ENCODE measurements at places on chromosomes 3 and 15.

DNA sequence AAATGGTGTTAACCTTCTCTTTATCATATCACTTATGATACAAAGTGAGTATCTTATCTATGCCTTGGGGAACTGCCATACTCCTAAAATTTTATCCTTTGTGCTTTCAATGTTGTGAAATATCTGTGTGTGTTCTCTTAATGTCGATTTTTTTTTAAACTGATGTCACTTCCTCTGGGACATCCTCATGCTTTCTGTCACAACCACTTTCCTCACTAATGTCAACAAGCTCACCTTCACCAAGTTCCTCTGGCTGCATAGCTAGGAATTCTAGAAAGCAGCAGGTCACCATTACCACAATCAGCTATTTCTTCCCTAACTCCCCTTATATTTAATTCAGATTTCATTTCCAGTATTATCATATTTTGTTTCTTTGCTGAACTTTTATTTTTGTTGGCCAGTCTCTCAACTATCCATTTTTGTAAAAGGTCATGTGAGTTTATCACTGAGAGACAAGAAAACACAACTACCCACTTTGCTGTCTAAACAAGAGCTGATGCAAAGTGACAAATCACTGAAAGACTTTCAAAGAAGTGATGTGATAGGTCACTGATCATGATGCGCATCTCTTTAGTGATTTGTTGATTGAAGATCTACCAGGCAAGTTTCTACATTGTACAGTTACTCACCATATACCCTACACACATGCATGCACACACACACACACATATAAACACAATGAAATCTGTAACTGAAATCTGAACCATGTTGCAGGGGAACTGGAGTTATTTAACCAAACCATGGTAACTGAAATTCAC lies 369.0 kb downstream of the ULK4 start:
- DNase-seq, result no peak

GRCh38 chr15:68819495-68820294 lies 1.0 kb downstream of the ANP32A start:
- DNase-seq, result no peak

DNA sequence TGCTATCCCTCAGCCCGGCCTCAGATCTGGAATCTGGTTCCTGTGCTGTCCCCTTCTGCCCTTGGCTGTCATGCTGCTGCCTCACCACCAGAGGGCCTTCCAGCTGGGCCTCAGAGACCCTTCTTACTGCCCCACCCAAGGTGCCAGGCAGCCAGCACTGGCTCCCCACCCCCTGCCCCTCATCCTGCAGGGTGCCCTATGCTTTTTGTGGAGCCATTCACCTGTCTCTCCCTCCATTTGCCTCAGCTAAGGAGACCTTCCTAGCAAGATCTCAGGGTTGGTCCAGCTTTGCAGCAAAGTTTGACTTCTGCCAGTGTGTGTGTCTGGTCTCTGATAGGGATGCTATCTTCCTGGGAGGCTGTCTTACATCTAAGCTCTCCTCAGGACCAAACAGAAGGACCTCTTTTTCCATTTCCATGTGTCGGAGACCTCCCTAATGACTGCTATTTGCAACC lies 1.9 kb upstream of the VWA5B2 start:
- DNase-seq, result peak; percentile 27

- DNase-seq, result no peak
Measured at GRCh38 chr3:46278816-46279672, 36.8 kb downstream of the CCR3 start.

- DNase-seq, result no peak
Measured at GRCh38 chr3:196677931-196678330, 34.1 kb downstream of the CEP19 start.

- peak; percentile 96 for DNase-seq
Measured at GRCh38 chr15:22838292-22839042, at the start of gene NIPA2. NIPA2 (plus strand) TSS chr15:22838666; CDS start chr15:22851732, 13,066 bp downstream.

- DNase-seq, result no peak
Measured at GRCh38 chr3:25783661-25784512, 644 bp upstream of the NGLY1 start.

GRCh38 chr15:62649793-62650420 lies 392.6 kb upstream of the TPM1 start:
- DNase-seq, result no peak

- no peak for DNase-seq
Measured at GRCh38 chr3:106126067-106126845, 257.4 kb upstream of the CBLB start.

DNA sequence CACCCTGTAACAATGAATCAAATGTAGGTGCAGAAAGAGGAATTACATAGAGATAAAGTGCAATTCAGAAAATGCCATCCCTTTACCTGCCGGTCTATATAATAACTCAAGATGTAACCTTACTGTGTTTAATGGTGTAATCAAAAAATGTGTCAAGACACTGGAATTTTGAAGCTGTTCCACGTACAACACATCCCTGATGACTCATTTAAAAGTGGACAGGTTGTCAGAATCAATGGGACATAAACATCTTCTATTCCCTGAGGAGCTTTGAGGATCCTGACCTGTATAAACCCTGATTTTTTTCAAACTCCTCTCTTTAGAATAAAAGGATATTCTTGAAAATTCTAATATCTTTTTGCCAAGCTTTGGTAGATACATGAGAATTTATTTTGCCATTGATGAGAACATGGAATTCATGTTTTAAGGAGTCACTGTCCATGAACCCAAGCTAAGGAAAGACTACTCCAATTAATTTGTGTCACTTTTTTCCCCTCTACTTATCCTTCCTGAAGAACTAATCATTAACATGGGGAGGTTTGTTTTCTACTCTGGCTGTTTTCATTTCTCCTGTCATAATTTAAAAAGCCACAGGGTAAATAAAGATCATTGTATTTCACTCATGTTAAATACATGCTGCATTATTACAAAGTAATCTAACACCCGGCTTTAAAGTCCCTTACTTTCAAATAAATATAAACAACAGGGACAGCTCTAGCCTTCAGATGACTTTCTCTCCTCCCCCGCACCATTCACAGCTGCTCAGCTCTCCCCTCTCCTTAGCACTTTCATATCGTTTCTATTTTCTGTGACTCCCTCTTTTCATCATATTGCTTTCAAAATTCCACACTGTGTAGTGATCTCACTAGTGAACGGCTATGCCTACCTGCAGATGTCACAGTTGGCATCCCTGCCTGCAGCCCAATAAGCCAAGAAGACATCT lies 138.3 kb downstream of the TAFA4 start:
- no peak for DNase-seq

GRCh38 chr3:18070231-18070630 lies 327.8 kb upstream of the TBC1D5 start:
- no peak for DNase-seq

DNA sequence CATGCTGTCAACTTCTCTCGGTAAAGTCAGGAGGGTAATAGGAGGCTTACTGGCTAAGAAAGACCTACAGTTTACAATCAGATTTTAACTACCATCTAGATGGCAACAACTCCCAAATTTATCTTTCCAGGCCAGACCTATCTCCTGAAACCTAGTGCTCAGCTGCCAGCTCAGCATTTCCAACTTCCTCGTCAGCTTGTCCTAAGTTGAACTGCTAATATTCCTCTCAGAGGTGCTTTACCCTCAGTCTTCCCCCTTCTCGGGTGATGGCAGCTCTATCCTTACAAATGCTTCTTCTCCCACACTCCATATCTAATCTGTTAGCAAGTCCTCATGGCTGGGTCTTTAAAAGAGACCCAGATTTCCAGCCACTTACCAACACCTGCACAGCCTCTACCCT lies 36.9 kb upstream of the UBE2E2 start:
- DNase-seq, result no peak

GRCh38 chr3:66487465-66487864 lies 13.4 kb downstream of the LRIG1 start:
- no peak for DNase-seq

DNA sequence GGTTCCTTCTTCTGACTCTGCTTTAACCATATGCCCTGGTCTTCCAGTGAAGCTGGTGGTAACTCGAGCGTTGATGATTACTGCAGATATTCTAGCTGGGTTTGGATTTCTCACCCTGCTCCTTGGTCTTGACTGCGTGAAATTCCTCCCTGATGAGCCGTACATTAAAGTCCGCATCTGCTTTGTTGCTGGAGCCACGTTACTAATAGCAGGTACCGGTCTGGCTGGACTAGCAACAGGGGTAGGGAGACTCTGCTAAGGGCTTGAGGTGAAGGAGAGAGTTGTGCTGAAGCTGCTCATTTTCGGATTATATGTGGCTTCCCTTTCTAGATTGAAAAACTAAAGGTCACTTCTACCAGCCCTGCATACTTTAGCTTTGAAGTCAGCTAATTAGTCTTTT lies 16.8 kb downstream of the CLDN16 start:
- no peak for DNase-seq

DNA sequence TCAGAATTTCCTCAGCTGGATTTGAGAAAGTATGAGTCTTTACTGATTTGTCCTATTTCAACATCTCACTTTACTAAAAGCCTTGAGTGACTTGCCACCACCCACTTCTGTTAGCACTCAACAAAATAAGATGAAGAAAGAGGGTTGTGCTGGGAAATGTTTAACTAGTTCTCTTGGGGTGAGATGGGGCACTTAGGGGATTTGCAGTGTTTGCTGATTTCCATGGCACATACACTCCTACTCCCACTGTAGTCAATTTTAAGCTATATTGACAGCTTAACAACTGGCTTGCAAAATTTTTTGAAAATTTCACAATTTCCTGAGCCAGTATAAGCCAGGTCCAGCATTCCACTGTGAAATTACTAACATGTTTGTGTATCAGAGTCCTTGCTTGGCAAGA lies 463.1 kb upstream of the ARHGEF26 start:
- no peak for DNase-seq

DNA sequence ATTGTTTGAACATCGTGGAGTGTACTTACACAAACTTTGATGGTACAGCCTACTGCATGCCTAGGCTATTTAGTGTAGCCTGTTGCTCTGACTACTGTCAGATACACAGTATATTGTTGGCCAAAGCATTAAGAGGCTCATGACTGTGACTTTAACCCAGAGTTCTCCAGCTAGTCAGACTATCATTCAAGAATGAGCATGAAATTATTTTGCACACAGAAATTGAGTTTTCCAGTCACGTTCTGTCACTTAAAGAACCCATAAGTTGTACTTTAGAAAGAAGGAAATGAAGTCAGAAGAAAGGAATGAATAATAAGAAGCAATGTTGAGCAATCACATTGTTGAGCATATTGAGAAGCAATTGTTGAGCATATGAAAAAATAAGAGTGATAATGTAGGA lies 37.6 kb upstream of the SLC22A13 start:
- DNase-seq, result no peak

DNA sequence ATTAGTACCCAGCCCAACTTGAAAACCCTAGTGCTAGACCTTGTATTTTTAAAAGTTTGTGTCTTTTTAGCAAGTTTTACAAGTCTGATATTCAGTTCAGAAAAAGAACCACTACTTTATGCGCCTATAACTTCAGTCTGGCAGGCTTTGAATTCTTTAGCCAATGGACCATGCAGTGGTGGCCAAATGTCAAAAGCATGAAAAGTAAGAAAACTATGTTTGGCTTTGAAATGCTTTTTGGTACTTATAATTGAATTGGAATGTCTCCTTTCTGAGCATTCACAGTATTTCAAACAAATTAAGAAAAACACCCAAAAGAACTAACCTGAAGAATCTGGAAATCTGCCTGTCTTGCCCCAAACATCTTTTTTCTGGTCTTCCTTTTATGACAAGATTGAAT lies 12.8 kb downstream of the WDR48 start:
- no peak for DNase-seq

- DNase-seq, result no peak
Measured at GRCh38 chr15:98719137-98719740, 70.9 kb downstream of the IGF1R start.

- no peak for DNase-seq
Measured at GRCh38 chr3:40828741-40829415, 304.1 kb downstream of the ZNF621 start.
